Forelimb muscle (tissue), 1 donor: ENCODE measurements at places on chromosomes 5 and 9.
A peak's percentile ranks its signal among the peaks of the same experiment; 100 is the strongest.

DNA sequence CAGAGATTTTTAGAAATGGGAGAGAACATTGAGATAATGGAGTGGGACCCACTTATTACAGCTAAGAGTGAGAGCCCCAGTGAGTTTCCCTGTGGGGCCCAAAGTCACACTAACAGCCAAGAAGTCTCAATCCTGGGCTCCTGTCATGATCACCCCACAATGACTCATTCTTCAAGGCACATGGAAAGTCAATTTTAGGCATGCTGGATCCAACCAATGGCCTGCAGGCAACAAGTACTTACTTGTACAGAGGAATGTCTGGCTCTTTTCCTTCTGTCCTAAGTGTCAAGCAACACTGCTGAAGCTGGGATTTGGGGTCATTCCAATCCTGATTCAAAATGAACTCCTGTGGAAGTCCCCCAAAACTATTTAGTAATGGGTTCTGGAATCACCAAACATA lies 123.1 kb downstream of the DROSHA start:
- no peak for DNase-seq

DNA sequence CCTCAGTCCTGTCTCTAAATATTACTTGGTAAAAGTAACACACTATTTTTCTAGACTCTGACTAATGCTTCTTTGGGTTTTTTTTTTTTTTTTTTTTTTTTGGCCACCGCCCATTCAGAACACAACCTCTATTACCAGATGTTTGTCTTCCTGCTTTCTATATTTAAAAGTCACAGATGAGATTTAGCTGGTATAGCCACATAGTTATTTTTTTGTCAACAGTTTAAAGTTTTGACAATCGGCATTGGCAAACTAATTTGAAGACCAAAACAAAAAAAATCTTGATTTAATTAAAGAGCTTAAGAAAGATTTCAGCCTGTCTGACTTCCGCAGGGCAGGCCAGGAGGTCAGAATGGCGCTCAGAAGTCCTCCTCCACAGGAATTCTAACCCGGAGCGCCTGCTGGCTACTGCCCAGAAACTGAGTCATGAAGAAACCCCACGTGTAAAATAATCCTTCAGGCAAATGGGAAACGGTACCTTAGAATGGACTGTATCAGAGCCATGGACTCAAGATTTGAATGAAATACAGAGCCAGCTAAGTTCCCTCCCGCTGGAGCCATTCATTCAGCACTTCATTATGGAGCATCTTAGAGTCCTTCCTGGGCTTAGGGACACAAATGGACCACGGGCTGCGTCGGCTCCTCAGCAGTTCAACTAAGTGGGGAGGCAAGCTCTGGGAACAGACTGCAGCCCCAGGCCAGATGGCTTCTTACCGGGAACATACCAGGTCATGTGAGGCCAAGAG lies 55.6 kb downstream of the PTPDC1 start:
- DNase-seq = peak; percentile 83

GRCh38 chr5:43602461-43603343 lies at the start of gene NNT:
TSS of gene NNT (plus strand) at chr5:43603180. CDS start at chr5:43609196, 6,016 bp downstream.
- DNase-seq = peak; percentile 29

DNA sequence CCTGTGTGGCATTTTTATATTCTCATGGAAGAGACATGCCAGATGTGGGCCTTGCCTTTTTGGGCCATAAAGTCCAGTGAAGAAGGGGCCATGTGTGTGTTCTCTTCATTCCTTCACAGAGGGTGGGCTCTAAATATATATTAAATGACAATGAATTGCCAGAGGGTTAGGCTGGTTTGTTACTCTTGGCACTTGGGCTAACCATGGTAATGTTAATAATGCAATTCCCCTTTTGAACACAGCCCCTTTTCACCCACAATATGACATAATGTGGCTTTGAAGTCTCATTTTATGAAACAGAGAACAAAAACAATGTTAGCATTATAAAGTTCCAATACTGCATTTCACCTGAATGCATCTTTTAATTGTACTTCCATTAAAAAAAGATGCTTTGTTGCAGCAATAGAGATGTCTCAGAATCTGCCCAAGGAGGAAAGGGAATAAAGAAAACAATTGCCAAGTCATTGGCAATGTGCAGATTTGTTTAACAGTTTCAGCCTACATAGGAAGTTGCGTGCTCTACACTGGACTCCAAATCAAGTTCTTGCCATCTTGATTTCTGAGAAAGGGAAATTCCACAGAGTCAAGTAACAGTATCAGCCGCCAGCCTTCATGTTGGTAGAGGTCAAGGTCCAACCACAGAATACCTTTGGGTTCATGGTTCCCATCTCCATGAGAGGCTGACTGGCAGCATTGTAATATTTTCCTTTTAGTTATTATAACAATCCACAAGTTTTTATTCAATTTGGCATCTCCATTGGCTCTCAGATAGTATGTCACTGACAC lies 141.9 kb downstream of the SLC12A2 start:
- no peak for DNase-seq

- DNase-seq = no peak
Measured at GRCh38 chr5:115124741-115125140, 45.0 kb downstream of the TRIM36 start.

DNA sequence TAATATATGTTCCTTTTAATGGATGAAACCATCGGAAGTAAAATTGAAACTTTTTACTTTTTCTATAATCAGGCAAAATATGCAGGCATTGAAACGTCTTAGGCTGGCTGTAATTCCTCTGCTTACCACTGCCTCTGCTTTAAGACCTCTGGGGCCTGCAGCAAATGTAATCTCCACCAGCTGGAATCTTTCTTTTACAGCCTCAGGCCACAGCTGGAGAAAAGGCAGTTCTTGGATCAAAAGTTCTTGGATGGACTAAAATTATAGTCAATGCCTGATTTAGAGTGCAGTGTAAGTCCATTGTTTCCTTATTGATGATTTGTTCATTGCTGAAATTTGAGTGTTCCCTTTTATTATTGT lies 396.7 kb downstream of the KCTD16 start:
- no peak for DNase-seq

GRCh38 chr5:143987264-143987663 lies 175.3 kb downstream of the HMHB1 start:
- DNase-seq = no peak

- no peak for DNase-seq
Measured at GRCh38 chr9:22975951-22976350, 529.3 kb downstream of the DMRTA1 start.

- DNase-seq = peak; percentile 6
Measured at GRCh38 chr9:126558051-126558665, 55.6 kb upstream of the LMX1B start.

DNA sequence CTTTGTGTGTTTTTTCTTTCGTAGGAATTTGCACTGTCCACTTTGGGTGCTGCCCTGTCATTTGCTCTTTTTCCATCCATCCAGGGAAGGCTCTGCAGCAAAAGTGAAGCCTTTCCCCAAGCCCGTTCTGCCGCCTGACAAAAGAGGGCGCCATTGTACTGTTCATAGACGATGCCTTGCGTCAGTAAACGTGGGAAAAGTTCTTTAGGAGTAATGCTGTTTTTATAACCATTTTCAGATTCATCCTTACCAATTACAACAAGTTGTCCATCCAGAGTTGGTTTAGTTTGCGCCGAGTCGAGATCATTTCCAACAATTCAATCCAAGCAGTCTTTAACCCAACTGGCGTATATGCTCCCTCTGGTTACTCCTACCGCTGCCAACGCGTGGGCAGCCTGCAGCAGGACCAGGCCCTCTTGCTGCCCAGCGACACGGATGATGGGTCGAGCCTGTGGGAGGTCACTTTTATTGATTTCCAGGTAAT lies 34.3 kb upstream of the RPS23 start:
- DNase-seq = peak; percentile 59

DNA sequence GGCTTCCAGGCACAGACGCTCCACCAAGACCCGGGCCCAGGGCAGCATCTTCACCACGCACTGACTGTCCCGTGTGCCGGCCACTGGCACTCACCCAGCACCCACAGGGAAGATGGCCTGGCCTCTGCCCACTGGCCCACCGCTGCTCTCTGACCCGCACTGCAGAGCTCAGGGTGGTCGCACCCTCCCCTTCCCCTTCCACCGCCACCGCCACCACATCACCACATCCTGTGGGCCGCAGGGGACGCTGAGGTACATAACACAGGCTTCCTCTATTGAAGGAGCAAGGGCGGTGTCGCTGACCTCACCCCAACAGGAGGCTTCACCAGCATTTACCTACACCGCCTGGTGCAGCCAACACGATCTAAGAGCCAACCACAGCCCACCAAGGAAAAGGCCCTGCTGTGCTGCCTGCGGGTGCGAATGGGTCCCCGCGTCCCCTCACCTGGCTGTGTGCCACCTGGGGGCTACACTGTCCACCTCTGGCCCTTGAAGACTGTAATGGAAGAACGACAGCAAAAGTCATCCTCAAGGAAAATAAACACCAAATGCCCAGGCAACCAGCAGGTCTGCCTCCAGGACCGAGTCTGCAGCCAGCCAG lies 101.8 kb downstream of the CAMSAP1 start:
- no peak for DNase-seq

DNA sequence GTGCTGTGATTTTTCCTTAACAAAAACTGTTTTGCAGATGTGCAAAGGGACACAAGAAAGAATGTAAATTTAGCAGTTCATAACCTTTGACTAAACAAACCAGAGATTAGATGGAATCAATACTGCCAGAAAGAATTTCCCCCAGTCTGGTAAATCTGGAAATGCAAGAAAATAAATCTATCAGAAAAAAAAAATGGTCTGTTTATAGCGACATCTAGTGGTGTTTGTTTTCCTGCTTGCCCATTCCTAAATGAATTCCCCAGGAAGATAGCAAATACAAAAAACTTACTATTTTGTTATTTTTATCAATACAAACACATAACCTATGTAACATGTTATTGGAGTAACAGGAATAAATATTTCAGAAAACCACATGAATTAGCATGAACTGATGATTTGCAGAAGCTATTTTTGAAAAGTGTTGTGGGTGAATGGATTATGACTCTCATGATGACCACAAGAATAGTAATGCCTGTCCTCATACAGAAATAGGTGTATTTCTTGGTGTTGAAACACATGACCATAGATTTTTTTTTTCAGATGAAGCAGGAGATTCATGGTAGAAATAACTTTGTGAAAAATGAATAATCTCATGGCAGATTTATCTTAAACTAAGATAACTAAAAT lies 1703.8 kb downstream of the MAT2B start:
- peak; percentile 11 for DNase-seq

DNA sequence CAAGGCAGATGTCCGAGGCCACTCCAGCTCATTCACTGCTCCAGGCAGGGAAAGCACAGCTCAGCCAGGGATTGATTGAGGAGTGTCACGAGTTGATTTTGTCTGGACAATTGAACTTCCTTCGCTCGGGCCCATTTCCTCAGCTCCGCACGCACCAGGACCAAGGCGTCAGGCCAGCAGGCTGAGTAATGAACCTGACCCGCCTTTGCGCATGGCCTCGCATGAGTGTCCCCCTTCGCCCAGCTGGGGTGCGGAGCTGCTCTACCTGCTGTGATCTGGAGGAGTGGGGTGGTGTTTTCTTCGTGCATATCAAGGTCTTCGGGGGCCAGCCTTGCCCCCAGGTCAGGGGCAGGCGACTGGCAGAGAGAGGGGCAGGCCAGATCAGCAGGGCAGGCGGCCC lies 44.0 kb downstream of the VAV2 start:
- no peak for DNase-seq

GRCh38 chr5:16586556-16586955 lies 30.2 kb downstream of the RETREG1 start:
- no peak for DNase-seq

DNA sequence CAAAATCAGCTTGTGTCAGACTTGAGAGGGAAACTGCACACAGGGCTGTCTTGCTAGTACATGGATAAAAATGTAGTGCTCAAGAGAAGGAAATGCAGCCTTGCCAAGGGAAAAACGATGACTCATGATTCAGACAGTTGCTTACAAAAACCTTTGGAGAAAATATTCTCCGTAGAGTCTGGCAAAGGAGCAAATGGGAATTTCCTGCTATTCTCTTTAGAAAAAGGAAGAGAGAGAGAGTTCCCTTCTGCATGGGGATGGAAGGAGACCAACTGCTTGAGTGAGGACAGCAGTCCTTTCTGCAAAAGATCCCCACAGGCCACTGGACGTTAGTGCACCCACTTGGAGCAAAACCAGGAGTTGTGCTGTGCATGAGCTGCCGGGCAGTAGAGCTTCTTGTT lies 7.6 kb downstream of the IFNB1 start:
- peak; percentile 79 for DNase-seq

DNA sequence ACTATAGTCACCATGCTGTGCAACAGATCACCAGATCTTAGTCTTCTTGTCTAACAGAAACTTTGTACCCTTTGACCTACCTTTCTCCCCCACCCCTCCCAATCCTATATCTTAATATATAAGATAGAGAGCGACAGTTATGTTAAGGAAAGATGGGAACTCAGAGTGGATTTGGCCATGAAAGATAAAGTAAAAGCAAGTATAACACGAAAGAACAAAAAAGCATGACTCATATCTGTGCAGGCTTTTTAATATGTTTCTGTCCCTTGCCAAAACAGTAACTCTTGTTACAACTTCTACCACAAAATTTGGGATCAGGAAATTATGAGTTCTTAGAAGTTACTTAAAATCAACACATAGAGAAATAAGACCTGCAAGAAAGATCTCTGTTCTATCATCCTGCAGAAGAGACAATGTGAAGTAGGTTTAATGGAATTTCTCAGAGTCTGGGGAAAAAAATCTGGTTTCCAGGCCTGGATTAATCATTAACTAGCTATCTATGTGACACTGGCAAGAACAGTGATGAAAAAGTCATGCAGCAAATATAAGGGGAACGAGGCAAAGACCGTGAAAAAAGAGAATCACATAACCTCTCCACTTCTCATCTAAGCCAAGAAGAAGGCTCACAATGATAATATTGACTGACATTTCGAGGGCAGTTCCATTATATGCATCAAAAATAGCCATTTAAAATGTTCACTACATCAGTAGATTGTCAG lies 18.6 kb downstream of the BAAT start:
- DNase-seq = no peak

DNA sequence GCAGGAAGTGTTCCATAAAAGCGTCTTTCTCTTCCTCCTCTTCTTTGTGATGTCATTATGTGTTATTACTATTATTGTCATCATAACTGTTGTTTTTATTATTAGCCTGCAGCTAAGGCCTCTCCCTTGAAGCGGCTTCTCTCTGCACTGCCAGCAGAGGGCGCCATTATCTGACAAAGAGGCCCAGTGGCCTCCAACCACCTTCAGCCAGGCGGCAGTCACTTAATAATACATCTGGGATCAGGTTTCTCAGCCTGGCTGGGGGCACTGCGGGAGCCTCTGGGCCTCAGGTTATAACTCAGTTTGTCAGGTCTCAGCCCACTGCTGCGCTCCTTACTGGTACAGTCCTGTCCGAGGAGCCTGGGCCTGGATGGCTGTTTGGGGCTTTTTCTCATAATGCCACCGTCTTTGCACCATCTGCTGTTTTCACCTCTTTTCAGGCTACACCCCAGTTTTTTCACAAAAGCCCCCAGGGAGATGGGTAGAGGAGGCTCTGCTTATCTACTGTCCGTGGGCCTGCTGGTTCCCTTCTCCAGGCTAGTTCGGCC lies 281.9 kb downstream of the NSG2 start:
- DNase-seq = no peak
